ENCODE measurements at places on chromosomes 4 and X.

DNA sequence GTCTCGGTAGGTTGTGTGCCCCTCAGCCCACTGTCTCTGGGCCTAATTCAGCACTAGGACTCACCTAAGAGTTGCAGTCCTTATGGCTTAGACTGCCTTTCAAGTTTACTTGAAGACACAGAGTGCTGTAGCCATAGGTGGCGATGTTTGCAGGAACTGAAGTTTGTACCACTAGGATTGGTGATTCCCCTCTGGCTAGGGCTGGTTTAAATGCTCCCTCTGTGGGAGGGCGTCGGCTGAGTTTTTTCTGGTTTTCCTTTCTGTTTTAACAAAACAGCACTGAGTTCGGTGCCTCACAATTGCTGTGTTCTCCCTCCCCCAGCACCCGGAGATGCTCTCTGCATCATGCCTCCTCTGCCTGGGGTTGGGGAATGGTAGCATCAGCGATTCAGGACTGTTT lies 480.9 kb downstream of the PCDH11X start:
- no peak for DNase-seq

DNA sequence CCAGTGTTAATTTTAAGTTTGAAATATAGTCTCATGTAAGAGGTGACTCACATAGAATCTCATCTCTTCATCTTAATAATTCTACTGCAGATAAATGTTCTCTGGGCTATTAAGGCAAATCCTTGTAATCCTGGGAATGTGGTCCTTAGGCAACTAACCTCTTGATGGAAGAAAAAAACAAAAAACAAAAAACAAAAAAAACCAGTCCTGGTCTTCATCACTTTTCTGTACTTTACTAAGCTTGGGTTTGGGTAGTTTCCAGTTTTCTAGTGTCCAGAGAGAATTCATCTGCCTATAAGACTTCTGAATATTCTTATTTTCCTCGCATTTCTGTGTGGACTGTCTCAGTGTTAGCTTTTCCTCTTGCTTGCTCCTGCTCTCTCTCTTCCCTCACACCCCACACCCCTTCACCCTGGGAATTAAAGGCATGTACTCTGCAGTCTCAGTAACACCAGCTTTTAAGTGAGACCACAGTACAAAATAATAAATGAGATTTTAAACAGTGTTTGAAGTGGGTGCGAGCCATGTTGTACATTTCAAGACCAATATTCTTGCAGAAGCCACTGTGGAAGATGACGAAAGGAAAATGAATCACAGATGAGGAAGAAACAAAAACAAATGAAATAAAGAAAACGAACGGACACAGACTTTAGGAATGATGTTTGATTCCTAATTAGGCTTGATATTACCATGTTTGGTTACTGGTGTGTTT lies 51.7 kb downstream of the HAND2 start:
- no peak for DNase-seq

DNA sequence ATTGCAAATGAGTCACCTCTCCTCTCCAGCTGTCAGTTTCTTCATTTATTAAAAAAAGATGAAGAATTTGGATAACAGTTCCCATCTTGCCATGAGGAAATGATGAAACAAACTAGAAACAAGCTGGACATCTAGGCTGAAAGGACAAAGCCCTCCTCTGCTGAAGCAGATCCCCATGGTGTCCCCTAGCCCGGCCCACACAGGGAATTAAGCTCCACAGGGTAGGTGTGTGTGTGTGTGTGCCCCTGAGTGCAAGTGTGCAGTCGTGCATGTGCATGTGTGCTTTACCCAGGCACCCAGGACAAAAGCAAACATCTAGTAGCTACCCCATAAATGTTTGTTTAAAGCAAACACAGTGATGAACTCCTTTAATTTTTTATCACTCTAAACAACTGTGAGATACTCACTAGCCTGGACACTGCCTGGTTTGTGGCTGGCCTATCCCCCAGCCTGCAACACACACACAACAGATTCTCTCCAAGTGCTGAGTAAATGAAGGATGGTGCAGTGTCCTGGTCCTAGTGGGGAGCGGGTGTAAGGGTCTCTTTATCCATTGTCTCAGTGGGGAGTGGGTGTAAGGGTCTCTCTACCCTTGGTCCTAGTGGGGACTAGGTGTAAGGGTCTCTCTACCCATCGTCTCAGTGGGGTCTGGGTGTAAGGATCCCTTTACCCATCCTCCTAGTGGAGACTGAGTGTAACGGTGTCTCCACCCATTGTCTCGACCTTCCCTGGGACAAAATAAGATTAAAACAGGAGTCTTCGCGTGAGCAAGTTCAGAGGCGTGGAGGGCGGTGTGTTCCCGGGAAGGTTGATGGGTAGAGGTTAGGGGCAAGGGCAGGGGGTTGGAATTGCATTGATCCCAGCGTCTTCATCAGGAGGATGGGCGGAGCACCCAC lies 688 bp upstream of the EVC start:
- DNase-seq, result no peak

- DNase-seq, result no peak
Measured at GRCh38 chrX:149987613-149988012, 49.3 kb upstream of the EOLA2 start.

DNA sequence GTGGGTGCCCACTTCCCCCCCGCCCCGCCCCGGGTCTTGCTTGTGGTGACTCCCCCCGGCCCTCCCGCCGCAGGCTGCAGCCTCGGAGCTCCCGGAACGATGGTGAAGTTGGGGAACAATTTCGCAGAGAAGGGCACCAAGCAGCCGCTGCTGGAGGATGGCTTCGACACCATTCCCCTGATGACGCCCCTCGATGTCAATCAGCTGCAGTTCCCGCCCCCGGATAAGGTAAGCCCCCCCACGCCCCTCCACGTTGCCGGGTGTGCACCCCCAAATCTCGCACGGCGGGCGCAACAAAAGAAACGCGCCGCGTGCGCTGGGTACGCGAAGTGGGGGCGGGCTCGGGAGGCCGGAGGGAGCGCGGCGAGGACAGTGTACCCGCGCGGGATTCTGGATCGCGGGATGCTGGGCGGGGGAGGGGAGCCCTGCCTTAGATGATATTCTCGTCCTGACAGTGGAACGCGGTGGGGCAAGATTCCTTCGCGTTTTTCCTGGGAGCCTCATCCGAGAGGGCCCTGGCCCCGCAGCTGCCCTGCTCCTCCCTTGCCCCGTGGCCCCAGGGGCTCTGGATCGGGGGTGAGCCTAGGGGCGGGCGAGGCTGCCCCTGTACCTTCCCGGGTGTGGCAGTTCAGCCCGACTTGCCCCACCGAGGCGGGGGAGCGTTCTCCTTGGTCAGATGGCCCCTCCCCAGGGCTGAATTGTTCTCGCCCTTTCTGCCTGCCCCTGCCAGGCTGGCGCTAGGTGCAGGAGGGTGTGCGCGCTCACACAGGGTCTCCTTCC lies 819 bp downstream of the NSG1 start:
- DNase-seq, result no peak

GRCh38 chrX:42437211-42437610 lies 340.8 kb downstream of the PPP1R2C start:
- no peak for DNase-seq

All from T-helper 2 cell (primary cell).